A549 treated with RU486 at 1 μM for 4 hours (cell line): ENCODE measurements at places on chromosomes 7 and 10. TPM values are rescaled to one million over a fixed set of nuclear protein-coding genes. Genes with fewer than 3 reads are reported as not detected.

Gene NPSR1
- total RNA-seq = not detected in 5 replicates

Gene ADRA2A
- total RNA-seq = 0.05 to 0.07 TPM (median 0.06 TPM) in 4 of 5 replicates, not detected in the other

Gene LRRC17
- total RNA-seq = 0.08 to 0.35 TPM (median 0.16 TPM) in 4 of 5 replicates, not detected in the other

Gene CTAGE6
- not detected in 5 replicates for total RNA-seq

Gene CYP3A7
- total RNA-seq = not detected in 5 replicates

Gene WIPF3
- 0.53 to 0.78 TPM (median 0.58 TPM) in 5 replicates for total RNA-seq

Gene LIPN
- total RNA-seq = not detected in 5 replicates

Gene RAMP3
- total RNA-seq = not detected in 5 replicates
